Vagina (tissue), 2 donors: ENCODE measurements at places on chromosomes 5 and 9.

DNA sequence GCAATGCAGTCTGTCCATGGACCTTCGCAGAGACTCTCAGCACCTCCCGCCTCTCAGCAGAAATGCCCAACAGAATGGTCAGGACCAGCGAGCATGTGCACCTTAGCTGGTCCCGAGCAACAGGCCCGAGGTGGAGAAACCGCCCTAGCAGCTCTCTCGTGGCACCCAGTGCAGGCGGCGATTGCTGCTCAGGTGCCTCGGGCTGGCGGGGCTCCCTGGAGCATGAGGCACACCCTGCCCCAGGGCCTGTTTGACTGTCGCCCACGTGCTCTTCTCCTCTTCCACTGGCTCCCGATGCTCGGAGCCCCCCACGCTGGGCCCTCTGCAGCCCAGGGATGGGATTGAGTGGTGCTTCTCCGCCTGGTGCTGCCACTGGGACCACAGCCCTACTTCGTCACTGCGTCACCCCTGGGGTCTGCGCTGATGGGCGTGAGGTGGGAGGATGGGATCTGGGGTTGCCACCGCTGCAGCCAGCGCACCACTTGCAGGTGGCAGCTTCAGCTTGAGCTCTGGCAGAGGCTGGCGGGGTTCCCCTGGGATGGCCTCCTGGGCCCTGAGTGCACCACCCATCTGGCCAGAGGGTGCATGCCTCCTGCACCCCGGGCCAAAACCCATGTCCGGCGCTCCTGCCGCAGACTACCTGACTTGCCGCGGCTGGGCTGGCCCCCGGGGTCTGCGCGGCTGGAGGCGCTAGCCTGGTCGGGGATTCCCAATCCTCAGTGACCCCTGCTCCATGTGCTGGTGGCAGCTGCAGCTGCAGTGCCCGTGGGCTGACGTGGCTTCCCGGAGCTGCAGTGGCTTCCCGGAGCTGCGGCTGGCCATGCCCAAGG lies 244.2 kb downstream of the FOXD4L6 start:
- peak; percentile 94 for DNase-seq

- no peak for DNase-seq
Measured at GRCh38 chr5:172052450-172053236, 46.2 kb upstream of the FBXW11 start.

DNA sequence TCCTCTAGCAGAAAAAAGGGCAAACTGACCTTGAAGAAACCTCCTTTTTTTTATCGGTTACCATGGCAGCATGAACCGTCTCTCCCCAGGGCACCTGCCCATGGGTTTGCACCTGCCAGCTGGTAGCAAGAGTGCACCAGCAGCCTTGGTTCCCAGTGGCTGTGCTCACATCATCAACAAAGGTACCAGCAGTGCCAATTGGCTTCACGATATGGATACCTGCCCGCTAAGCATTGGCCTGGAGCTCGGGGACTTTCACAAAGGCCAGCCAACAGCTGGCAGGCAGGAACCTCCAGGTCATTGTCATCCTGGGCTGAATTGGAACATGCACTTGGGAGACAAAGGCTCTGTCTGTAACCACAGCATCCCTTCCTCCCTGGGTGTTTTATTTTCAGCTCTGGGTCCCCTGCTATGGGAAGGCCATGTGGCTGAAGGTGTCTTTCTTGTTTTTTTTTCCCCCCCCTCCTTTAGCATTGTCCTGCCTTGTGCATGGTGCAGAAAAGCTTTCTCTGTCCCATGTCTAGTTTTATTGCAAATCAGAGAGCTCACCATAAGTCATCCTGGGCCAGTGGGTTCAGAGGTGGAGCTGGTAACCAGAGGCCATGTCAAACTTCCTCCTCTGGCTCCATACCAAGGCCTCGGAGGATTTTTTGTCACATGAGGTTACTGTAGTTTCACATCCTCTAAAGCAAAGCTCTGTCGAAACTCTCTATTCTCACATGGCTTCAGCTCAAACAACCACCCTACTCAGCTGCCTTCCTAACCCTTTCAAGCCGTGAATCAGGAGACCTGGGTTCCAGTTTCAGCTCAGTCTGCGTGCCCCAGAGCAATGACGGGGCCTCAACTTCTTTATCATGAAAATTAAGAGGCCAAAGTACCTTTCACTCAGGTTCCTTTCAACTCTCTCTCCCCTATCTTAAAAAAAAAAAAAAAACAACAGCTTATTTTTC lies 145.5 kb upstream of the MAP3K1 start:
- no peak for DNase-seq

DNA sequence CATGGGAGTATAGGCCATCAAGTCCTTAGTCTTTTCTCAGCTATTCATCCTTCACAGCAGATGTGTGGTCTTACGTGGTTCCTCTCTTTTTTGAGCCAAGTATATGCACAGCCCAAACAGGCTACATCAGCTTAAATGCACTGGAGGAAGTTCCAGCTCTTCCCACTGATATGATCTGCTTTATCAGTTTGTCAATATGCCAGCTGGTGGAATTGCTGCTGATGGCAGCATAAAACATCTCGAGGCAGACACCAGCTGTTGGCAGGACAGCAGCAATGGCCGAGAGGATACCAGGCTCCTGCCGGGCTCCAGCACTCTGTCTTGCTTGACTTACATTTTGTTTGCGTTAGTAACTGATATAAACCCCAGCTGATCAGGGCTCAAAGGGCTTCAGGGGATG lies 143.4 kb downstream of the TENT4A start:
- peak; percentile 6 for DNase-seq
